ENCODE measurements at places on chromosomes 1 and 21.

DNA sequence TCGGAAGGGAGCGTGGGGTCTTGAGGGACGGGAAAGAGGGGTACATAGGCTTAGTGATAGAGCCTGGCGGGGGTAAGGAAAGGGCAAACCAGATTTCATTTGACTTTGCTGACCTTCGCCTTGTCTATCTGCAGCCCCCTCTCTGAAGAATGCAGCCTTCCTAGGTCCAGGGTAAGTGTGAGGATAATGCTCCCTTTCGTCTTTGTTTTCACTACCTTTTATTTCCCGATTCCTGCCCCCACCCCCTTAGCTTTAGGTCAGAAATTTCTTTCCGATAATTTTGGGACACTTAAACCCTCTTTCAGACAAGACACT, 396 bp downstream of the ATP5PB start:
- no peak for DNase-seq

GRCh38 chr1:45883658-45884057, 80.2 kb downstream of the MAST2 start:
- no peak for DNase-seq

DNA sequence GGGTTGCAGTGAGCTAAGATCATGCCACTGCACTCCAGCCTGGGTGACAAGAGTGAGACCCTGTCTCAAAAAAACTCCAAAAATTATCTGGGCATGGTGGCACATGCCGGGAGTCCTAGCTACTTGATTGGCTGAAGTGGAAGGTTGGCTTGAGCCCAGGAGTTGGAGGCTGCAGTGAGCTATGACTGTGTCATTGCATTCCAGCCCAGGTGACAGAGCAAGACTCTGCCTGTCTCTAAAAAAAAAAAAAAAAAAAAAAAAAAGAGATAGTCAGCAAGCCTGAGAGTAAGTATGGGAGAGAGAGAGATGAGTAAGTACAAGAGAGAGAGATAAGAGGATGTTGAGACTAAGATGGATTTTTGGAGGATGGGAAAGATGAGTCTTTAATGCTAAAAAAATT, 180.8 kb upstream of the CACYBP start:
- DNase-seq: no peak

- no peak for DNase-seq
These were observed 157.9 kb upstream of the TNR start for GRCh38 chr1:175901076-175901836.

DNA sequence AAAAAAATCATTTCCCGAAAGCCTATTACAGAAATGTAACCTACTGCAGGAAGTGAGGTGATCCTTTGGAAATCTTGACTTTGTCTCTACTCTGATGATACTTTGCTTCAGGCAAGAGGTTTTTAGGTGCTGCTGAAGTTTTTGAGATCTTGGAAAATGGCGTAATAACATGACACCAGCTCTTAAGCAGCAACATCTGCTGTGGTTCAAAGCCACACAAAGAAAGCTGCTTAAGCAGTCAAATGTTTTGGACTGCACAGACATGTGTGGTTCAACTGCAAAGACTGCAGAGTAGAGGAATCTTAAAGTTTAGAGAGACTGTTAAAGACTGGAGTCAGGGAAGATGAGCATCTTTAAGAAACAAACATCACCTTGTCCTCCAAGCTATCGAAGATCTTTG, 139.0 kb downstream of the RASAL2 start:
- DNase-seq: no peak

GRCh38 chr1:41053316-41053715, 31.8 kb upstream of the SLFNL1 start:
- DNase-seq: no peak

GRCh38 chr1:19477284-19478249, 7.8 kb downstream of the CAPZB start:
- DNase-seq: no peak

- DNase-seq: no peak
These were observed 66.8 kb downstream of the SLC16A1 start for GRCh38 chr1:112889052-112889768.

GRCh38 chr1:96722958-96723357, 1.4 kb downstream of the PTBP2 start:
- no peak for DNase-seq

DNA sequence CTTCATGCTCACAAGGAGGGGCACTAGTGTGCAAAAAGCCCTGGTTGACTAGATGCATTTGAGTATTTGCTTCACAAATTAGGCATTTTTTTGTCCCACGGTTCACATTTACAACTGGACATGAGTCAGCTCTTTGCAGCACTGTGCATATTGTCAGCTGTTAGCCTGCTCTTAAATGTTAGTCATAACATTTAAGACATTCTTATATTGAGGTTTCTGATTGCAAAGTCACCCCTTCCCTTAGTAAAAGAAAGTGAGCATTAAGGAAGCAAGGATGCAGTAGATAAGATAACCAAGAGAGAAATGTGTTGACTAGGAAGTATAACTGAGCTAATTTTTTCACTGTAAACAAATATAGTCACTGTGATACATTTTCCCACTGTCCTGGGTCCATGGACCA, 132.6 kb upstream of the CTTNBP2NL start:
- no peak for DNase-seq

GRCh38 chr21:14842601-14843000, 222.2 kb downstream of the NRIP1 start:
- DNase-seq: no peak

DNA sequence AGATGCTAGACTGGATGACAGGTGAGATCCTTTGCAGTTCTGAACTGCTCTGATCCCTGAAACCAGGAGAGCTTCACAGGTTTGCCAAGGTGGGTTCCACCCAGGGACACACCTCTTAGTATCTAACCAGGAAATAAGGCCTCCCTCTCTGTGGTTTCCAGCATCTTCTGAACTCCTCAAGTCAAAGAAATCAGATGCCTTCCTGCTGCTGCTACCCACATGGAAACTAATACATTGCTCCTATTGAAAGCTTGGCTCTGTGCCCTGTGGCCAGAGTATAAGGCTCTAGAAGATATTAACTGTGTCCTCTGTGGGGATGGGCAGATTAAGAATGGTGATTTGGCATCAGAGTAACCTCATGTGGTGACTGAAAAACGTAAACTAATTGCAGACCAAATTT, 75.0 kb upstream of the MRPS6 start:
- no peak for DNase-seq

- no peak for DNase-seq
These were observed 67.1 kb upstream of the PPP2R5A start for GRCh38 chr1:212218065-212218464.

GRCh38 chr1:21638531-21639341, 30.4 kb downstream of the RAP1GAP start:
- DNase-seq: no peak

GRCh38 chr1:5744911-5745799, 247.1 kb downstream of the NPHP4 start:
- no peak for DNase-seq

DNA sequence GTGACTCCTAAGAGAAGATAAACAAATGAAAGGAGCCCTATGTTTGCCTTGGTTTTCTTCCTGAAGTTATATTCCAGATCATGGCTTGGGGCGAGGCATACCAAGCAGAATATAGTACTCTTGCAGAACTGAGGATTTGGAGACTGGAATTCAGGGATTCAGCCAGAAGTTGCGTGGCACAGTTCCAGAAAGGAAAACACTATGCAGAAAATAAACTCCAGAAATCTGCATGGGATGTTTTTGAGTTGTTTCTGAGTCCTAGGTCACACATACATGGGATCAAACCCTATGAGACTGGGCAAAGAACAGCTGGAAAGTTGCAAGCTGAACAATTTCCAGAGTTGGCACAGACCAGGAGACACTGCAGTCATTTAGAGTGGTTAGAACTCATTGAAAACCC, 42.9 kb upstream of the IFFO2 start:
- no peak for DNase-seq

- DNase-seq: no peak
These were observed 37.6 kb upstream of the ZNF124 start for GRCh38 chr1:247209396-247209795.

- DNase-seq: no peak
These were observed 2.6 kb upstream of the DDR2 start for GRCh38 chr1:162629651-162630050.

DNA sequence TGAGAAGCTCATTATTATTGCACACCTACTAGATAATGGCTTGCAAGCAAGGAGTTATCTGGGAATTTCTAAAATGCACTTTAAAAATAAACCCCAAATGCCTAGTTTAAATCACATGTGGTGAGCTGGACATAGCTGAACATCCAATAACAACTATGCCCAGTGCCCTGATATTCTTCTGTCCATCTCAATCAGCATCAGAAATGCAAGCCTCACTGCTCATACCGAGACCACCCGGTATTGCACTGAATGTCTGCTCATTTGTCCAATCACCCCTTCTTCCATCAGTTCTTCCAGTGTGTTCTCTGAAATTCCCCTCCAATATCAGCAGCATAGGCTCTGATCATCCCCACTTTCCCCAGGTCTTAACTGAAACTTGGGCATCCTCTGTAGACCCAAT, 383.8 kb downstream of the DSCAM start:
- DNase-seq: no peak

DNA sequence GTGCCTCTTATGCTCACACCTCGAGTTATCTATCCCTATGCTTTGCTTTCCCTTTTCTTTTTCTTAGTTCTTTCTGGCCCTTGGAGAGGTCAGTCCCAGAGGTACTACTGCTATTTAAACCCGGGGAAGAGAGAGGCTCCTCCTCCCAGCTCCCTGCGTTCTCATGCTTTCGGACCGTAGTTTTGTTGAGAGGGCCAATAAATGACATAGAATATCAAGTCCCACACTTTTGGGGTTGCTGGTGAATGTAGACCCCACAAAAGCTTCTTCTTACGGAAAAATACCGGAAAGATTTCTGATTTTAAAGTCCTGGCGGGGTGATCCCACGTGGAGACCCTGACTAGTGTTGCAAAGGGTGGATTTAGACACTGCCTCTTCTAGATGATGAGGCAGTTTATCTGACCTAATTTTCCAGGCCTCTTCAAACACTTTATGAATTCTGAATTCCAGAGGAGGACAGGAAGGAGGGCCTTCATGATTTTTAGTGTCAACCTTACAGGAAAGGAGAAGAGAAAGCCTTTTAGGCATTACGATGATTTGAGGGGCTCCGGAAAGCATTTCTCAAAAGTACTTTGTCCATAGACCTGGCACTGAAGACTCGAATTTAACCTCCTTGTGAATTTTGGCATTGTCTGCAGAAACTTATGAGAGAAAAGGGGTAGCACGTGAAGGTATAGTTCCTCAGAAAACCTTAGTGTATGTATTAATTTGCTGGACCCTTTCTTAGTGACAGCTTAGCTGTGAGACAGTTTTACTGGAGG, 694 bp downstream of the TMEM167B start:
- DNase-seq: no peak

DNA sequence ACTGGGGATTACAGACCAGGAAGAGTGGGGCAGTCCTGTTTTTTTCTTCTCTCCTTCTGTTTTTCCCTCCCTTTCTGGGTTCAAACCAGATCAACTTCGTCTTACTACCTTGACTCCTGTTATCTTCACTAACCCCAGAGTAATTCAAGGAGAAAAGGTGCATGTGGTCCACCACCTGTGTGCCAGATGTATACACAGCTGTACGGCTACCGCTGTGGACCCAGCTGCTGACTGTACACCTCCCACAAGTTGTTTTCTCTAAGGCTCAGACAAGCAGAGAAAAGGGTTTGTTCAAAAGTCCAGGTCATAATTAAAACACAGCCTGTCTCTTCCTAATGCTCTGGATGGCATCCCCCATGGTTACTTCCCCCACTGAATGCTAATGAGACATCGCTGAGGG, 102.1 kb downstream of the LMX1A start:
- DNase-seq: no peak

- no peak for DNase-seq
These were observed 31.6 kb upstream of the UBE2U start for GRCh38 chr1:64171797-64172281.

- no peak for DNase-seq
These were observed 22.7 kb upstream of the TRIM67 start for GRCh38 chr1:231139125-231139649.

- peak; percentile 52 for DNase-seq
These were observed 543 bp upstream of the EPHB2 start for GRCh38 chr1:22709891-22710700.

DNA sequence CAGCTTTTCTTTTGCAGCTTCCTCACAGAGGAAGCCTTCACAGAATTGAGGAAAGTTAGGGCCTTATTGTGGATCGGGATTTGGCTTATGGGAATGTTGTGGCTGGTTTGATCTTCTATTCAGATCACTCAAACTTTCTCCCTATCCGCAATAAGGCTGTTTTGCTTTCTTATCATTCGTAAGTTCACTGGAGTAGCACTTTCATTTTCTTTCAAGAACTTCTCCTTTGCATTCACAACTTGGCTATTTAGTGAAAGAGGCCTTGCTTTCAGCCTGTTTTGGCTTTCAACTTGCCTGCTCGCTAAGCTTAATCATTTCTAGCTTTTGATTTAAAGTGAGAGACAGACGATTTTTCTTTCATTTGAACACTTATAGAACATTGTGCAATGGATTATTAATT, 181.9 kb upstream of the B3GALT2 start:
- DNase-seq: no peak

GRCh38 chr1:223761411-223761810, 49.1 kb downstream of the CAPN2 start:
- no peak for DNase-seq

DNA sequence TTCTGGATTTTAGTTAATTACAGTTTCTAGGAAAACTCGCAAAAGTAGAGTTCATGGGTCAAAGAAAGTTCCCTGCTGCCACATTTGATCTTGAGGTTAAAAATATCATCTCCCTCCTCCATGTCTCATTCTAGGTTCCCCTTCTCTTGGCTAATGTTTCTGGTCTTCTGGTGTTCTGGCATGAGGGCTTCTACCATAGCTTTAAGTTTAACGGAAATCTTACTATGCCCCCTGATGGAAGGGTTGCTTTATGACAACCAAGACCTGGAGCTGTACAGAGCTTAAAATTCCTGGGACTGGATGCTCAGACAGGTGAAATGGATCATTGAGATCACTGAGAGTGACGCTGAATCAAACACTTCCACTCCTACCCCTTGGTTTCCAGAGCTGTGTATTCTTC, 1881.7 kb downstream of the MRPL39 start:
- no peak for DNase-seq

DNA sequence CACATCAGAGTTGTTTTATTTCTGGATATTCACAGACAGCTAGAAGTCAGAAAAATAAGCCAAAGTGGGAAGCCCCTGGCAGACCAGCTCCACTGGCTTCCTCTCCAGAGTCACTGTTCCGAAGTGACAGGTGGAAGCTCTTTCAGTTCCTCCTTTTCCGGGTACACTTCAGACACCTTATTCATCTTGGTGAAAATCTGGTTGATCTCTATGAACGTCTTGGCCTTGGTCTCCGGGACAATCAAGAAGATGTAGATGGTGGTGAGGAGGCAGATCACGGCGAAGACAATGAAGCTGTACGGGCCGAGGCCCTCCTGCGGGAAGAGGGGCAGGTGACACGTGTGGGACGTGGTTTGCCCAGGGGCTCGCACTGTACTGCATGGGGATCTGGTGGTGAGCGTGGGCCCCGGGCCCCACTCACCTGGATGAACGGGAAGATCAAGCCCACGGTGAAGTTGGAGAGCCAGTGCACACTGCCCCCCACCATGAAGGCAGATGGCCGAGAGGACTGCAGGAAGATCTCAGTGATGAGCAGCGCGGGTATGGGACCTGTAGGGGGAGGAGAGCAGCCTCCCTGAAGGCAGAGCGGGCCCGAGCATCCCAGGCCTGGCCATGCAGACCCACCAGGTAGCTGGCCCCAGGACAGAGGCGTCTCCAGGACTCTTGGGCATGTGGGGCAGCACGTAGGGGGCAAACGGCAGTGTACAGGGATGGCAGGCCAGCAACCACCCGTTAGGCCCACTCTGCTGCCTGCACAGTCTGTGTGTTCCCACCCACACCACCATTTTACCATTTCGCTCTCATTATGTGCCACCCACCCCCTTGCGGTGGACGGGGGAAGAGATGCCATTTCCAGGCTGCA, 11.5 kb upstream of the SLC2A7 start:
- DNase-seq: no peak

- DNase-seq: no peak
These were observed 34.2 kb downstream of the SERINC2 start for GRCh38 chr1:31447210-31447609.

Data from stimulated activated CD4-positive, alpha-beta T cell treated with anti-CD3 and anti-CD28 coated beads, Interleukin-4, amount 100 ng/mL, for 1 hour (primary cell).